ENCODE measurements at places on chromosomes 11 and 22.

DNA sequence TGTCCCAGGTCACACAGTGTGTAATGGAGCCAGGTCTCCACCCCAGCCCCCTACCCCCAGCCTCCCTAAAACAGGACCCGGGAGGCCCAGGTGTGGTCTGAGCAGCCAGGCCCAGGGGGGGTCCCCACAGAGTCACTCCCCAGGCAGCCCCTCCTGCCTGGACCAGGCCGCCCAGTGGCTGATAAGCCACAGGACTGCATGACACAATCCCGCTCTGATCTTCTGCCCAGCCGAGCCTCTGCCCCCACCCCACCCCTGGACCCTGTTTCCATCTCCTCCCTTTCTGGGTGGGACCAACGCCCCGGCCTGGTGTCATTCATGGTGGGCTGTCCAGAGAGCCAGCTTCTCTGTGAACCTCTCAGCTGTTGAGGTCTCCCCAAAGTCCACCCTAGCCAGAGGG is 7.8 kb upstream of the LIF start:
- DNase-seq = no peak

GRCh38 chr11:120424185-120424969 is 87.2 kb upstream of the GRIK4 start:
- DNase-seq = no peak

- no peak for DNase-seq
These were observed 28.4 kb downstream of the ZNF143 start for GRCh38 chr11:9489080-9489765.

GRCh38 chr11:108854346-108854745 is 189.5 kb downstream of the DDX10 start:
- no peak for DNase-seq

- DNase-seq = no peak
These were observed 32.4 kb downstream of the KCNQ1 start for GRCh38 chr11:2477254-2477653.

DNA sequence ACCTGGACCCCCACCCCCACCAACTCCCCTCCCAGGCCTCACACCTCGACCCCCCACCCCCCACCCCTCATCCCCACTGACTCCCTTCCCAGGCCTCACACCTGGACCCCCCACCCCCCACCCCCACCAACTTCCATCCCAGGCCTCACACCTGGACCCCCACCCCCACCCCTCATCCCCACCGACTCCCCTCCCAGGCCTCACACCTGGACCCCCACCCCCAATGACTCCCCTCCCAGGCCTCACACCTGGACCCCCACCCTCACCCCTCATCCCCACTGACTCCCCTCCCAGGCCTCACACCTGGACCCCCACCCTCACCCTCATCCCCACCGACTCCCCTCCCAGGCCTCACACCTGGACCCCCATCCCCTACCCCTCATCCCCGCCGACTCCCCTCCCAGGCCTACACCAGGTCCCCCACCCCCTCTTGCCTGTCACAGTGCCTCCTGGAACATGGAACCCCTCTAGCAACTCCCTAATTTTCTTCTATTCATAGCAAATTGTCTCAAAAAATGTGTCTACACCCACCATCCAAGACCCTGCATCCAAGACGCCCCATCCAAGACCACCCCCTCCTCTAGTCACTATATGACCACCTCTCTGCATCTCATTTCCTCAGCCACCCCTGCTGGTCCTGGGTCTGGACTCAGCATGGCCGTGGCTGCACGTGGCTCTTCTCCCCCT is 36.9 kb upstream of the BRSK2 start:
- DNase-seq = no peak

DNA sequence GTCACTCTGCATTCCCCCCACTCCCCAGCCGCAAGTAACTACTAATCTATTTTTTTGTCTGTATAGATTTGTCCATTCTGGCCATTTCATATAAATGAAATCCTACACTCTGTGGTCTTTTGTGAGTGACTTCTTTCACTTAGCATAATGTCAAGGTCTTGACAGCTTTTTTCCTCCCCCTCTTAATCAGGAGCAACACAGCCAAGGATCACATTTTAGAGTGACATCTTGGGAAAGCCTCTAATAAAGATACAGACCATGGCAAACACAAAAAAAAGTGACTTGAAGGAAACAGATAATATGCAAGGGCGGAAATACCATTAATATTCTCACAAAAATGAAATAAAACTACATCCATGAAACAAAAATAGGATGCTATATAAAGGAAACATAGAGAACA is 43.9 kb downstream of the RAB30 start:
- no peak for DNase-seq

DNA sequence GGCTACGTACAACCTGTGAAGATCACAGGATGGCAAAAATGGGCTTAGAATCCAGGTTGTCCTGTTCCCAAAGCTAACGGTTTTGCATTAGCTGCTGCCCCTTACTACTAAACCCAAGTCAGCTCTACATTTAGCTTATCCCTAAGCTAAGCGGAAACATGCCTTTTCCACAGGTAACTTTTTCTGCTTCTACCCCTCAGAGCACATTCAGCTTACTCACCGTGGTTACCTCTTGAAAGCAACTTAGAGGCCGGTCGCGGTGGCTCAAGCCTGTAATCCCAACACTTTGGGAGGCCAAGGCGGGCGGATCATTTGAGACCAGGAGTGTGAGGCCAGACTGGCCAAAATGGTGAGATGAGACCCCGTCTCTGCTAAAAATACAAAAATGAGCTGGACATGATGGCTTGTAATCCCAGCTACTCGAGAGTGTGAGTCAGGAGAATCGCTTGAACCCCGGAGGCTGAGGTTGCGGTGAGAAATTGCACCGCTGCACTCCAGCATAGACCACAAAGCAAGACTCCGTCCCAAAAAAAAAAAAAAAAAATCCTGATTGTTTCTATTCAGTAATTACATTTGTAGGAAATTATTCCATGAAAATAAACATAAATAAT is 790 bp upstream of the TMEM41B start:
- no peak for DNase-seq

GRCh38 chr11:128324051-128324481 is 263.3 kb downstream of the ETS1 start:
- DNase-seq = no peak

- no peak for DNase-seq
These were observed 23.0 kb upstream of the ME3 start for GRCh38 chr11:86695373-86695772.

- no peak for DNase-seq
These were observed 7.3 kb downstream of the APOBEC3B start for GRCh38 chr22:38989466-38989865.

GRCh38 chr11:113289431-113290187 is 24.8 kb upstream of the TTC12 start:
- peak; percentile 14 for DNase-seq

- DNase-seq = no peak
These were observed 1375.6 kb upstream of the TENM4 start for GRCh38 chr11:80816454-80816847.

GRCh38 chr11:130246738-130247137 is 68.0 kb downstream of the ZBTB44 start:
- no peak for DNase-seq

DNA sequence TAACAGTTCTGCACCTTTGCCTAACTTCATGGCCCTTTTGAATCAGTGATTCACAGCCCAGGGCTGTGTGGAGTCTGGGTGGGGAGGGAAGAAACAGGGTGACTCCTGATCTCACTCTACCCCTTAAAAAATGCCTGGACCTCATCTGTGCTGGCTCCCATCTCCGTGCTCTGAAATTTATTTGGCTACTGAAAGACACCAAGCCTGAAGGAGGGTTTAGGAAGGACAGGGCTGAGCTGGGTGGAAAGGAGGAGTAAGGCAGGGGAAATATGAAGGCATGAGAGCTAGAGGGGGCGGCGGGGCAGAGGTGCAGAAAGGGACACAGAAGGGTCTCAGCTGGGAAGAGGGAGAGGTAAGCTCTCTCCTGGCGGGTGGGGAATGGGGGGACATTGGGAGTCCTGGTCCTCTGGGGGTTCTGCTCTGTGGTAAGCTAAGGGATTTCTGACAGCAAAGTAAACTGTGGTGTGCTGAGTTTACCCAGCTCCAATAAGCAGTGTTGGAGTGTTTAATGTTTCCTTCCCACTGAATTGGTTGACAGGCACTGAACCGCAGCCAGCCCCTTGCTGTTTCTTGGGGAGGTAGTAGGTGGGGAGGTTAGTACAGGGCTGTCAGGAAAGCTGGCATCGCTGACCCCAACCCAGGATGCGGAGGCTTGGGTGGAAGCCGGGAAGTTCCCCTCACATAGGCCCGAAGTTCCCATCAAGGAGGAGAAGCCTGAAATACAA is 71.1 kb downstream of the RPUSD4 start:
- no peak for DNase-seq

DNA sequence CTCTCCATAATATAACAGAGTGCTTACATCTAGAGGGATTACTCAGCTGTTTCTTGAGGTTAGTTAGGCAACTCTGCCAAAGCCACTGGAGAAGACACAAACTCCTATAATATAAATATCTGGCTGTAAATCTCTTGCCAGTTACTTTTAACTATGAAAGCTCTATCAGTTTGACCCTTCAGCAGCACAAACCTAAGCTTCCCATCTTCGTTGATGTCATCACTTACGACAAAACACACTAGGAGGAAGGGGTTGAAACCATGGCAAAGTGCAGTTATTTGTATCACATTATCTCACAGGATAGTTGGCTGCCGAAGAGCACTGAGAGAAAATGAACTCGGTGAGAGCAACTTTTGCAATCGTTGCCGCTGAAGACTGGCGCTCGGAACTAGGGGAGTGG is 922.1 kb downstream of the OPCML start:
- DNase-seq = no peak

GRCh38 chr11:32894149-32894827 is 1.7 kb downstream of the QSER1 start:
- no peak for DNase-seq

- no peak for DNase-seq
These were observed 47.3 kb upstream of the SYN3 start for GRCh38 chr22:33105501-33105911.

DNA sequence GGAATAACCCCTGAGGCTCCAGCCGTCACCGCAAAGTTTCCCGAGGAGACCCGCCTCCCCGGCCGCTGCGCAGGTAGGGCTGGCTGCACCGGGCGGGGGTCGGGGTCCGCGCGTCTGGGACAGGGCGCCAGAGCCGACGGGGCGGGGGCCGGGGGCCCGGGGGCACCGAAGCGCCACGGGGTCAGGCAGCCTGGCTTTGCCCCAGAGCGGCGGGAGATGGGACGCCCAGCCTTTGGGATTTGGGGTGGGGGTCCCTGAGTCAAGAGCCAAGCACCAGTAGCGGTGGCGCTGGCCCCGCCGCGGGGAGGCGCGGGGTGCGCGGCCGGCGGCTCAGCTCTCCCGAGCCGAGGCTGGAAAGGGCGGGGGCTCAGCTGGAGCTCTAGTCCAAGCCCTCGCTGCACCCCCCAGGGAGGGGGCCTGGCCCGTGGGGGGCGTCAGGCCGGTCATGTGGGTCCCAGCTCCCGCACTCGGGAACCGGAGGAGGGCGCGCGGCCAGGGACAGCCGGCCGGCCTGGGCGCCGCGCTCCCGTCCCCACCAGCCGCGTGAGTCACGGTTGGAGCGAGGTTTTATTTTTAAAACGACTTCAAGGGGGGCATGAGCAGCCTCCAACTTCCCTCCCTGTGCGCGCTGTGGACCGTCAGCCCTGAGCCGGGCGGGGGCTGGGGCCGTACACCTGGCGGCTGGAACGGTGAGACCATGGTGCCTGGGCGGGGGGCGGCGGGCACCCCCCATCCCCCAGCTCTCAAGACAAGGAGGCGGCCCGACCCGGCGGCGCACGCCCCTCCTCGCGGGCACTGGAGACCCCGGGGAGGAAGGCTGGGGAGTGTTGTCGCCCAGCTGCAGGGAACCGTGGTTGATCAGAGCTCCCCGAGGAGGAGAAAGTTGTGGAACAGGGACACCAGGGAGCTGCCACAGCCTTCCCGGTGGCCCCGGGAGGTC is 626 bp downstream of the FLRT1 start:
- DNase-seq = no peak

- DNase-seq = no peak
These were observed 7.4 kb downstream of the ZDHHC5 start for GRCh38 chr11:57675176-57675941.

GRCh38 chr11:74534216-74534945 is 40.9 kb upstream of the LIPT2 start:
- no peak for DNase-seq

DNA sequence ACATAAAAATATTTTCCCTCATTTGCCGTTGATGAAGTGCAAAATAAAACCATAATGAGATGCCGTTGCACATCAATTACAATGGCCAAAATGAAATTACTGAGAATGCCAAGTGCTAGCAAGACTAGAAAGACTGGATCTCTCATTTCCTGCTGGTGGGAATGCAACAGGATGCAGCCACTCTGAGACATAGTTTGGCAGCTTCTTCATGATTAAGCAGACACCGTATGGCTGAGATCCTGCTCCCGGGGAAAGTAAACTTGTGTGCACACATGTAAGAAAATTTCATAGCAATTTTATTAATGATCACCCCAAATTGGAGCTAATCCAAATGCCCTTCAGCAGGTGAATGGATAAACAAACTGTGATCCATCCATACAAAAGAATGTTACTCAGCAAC is 1013.2 kb downstream of the TBC1D22A start:
- DNase-seq = no peak

DNA sequence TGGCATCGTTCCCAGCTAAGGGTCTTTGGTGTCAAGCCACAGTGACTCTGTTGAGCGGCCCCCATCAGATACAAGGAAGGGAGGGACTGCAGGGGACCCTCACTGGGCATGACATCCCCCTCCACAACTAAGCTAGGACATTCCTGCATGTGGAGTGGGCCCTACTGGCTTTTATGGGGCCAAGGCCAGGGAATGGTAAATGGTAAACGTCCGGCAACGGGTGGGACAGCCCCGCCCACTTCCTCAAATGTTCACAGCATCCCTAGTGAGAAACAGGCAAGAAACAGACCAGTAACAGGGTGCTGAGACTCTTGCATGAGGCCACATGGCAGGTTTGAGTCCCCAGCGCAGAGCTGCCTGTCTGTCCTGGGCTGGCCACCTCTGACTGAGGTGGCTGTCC is 4.4 kb downstream of the TMPRSS6 start:
- no peak for DNase-seq

GRCh38 chr11:30423886-30424285 is 101.0 kb downstream of the ARL14EP start:
- DNase-seq = no peak

- no peak for DNase-seq
These were observed 676.8 kb downstream of the OPCML start for GRCh38 chr11:132855516-132855915.

DNA sequence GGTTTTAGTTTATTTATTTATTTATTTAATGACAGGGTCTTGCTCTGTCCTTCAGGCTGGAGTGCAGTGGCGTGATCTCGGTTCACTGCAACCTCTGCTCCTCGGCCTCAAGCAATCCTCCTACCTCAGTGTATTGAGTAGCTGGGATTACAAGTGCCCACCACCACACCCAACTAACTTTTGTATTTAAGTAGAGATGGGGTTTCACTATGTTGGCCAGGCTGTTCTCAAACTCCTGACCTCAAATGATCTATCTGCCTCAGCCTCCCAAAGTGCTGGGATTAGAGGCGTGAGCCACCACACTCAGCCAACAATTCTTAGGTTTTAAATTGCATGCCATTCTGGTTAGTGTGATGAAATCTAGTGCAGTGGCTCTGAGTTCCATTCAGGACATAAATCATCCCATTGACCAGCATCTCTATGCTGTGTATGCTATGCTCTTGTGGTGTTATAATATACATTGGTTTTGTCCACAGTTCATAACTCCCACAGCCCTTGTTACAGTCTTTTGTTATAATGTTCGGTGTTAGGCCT is 28.5 kb downstream of the ZNF280B start:
- DNase-seq = no peak

- no peak for DNase-seq
These were observed 745.0 kb upstream of the ANO5 start for GRCh38 chr11:21447871-21448270.
